ENCODE measurements at places on chromosomes 11 and 22.

- no peak for DNase-seq
Observed at GRCh38 chr11:98710986-98711385, 309.8 kb upstream of the CNTN5 start.

DNA sequence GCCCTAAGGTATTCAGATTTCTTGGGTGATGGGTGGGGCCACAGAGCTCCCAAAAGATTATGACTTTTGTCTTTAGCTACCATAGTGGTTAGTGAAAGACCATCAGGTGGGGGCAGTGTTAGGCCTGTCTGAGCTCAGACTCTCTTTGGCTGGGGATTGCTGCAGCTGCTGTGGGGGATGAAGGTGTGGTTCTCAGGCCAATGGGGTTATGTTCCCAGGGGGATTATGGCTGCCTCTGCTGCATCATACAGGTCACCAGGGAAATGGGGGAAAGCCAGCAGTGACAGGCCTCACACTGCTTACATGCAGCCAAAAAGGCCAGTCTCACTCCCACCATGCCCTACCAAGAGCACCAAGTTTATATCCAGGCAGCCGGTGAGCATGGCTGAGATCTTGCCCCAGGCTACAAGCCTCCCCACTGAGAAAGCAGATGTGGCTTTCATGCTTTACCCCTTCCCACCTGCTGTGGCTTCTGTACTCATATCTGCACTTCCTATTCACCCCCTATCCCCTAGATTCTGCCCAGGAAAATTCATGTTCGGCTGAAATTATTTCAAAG, 24.8 kb downstream of the CNTF start:
- DNase-seq = no peak

- DNase-seq = no peak
Observed at GRCh38 chr11:69201764-69202370, 46.1 kb downstream of the SMIM38 start.

DNA sequence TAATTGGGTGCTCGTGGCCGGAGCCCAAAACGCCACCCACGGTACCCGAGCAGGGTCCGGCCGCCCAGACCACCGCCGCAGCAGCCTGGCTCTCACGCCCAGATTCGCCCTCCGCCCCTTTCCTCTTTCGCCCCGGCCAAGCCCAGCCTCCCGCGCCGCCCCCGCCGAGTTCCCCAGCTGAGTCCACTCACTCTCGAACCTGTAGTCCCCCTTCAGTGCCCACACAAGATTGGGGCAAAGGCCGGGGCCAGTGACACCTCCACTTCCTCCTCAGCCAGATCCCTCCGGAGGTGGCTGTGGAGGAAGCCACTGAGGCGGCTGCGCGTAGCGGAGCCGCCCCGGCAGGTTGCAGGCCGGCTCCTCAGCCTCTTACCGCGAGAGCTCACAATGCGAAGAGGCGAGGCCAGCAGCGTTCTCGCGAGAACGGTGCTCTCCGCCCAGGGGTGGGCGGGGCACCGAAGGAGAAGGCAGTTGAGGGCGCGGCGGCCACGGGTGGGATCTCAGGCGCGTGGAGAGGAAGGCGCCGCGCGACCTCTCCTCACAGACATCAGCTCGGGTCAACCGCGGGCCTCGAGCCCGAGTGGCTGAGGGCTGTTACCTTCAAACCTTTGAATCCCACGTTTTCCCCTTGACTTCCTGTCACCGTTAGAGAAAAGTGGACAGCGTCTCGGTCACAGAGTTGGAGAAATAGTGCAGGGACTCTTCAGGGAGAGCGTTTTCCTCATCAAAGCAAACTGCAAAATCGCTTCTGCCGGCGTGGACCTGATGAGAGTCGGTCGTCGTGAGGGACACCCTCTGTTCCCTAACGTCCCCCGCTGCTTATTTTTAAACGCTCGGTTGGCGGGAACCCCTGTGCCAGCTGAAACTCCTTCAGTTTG, at the start of gene BTBD10:
Gene BTBD10 (minus strand): TSS at position 322 of the 878 bp plus-strand sequence. CDS start 18,098 bp downstream, outside the sequence.
- peak; percentile 90 for DNase-seq

- DNase-seq = peak; percentile 13
Observed at GRCh38 chr22:49046546-49047361, 780.9 kb downstream of the BRD1 start.

DNA sequence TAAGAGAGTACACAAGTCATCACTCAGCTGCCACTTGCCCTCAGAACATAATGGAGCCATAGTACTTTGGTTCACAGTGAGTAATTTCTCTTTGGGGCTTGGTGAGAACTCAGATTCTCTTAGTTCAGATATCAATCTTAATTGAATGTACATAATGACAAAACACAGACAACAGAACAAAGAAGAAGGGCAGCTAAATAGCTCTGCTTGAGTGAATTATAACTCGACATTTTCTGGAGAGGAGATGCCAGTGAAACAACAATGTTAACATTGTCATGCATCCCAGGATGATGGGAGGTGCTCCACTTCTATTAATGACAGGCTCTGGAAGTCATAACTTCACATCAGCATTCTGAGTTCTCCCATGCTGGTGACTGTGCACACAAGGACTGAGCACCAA, 508.1 kb downstream of the TMEM135 start:
- DNase-seq = no peak

DNA sequence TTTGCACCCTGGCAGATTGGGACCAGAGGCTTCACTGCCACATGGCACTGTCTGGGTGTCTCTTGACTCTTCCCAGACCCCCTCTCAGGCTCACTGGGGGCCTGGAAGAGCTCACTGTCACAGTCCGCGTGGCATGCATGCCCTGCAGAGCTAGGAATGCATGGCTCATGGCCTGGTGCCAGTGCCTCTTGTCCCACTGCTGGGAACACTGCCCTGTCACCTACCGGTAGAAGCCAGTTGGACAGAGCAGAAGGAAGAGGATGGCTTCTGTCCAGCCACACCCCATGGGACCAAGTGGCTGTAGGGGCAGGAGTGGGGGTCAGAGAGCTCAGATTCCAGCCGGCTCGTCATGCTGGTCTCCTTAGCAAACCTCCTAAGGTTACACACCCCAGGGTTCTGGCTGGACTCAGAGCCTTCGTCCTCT, 29.7 kb downstream of the MB start:
- no peak for DNase-seq

DNA sequence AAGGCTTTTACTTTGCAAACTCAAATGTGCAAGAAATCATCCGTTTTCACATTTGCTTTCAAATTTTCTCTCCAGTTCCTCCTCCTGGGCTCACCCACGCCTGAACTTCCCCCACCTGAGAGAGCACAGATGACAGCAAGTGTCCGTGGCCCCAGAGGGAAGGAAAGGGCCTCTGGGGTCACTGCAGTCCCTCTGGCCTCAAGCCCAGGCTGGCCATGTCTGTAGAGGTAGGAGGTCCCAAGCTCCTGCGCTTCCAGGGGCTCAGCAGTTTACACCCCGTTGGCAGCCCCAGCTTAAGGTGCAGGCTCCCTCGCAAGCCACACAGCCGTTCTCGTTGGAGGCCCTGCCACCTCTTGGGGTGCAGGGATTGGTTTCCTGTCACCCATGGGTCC, 40.5 kb upstream of the PRDM11 start:
- DNase-seq = no peak

DNA sequence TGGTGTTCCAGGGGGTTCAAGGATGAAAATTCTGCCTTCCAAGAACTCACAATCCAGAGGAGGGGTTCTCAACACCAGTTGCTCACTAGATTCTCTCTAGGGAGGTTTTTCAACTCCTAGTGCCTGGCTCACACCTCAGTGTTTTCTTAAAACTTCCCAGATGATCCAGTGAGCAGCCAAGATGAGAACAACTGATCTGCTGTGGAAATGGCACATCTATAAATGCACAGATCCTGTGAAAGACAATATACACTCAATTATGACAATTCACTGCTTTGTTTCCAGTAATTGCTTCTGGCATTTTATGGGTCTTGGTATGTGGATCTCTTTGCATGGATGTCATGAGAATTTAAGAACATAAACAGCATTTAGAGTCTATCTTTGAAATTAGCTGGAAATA, 45.2 kb upstream of the PRSS23 start:
- no peak for DNase-seq

DNA sequence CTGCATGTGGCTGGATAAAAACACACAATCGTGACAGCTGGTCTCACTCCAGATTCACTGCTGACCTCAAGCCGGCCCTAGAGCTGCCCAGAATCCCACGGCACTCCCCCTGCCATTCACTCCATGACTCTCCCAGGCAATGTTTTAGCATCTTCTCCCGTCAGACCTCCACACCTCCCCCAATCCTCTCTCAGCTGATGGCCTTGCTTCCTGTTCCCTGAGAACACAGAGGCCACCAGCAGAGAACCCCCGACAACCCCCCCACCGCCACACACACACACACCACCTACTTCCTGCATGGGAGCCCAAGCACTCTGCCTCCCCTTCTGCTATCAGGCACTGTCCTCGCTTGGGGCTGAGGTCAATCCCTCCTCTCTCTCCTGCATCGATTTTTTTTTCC, 9.3 kb downstream of the TNKS1BP1 start:
- no peak for DNase-seq

DNA sequence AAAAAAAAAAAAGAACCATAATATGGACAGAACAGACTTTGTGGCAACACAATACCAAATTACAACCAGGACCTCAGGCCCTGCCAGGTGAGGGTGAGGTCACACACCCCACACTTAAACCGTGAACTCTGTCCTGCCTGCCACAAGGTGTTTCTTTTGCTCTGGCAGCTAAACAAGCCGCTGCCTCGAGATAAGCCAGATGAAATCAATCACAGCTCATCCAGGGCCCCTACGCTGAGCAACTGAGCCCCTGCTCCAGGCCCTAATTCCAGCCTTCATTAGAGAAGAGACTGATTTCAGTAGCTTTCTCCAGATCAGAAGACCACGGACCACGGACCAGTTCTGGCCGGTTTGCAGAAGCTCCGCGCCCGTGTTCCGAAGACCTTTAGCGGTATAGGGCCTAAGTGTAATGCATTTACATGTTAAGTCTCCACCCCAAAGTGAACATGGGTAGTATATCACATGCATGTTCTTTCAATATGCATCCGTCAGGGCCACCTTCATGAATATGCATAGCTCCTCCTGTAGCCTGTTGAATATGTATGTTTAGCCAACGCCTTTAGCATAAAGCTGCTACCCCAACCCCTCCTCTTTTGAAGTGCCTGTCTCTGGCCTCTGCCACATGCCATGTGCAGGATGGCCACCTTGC, 14.8 kb upstream of the RAC2 start:
- DNase-seq = no peak

- DNase-seq = no peak
Observed at GRCh38 chr11:95668131-95668530, 121.5 kb downstream of the FAM76B start.

- no peak for DNase-seq
Observed at GRCh38 chr11:115193914-115194801, 310.1 kb downstream of the CADM1 start.

DNA sequence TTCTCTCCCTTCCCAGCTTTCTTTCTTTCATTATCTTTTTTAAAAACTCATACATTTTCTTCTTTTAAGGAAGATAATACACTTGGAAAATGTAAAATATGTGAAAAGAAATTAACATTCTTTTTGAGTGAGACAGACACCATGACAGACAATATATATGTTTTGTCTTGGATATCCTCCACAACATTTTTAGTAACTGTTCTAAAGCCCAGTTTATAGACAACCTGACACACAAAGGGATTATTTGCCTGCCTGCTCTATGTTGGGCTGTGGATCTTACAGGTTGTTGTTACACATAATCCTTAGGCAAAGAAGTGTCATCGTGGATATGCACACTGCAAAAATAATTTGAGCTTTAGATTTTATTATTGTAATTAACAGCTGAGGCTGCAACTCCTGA, 301.4 kb upstream of the PDGFD start:
- DNase-seq = no peak

DNA sequence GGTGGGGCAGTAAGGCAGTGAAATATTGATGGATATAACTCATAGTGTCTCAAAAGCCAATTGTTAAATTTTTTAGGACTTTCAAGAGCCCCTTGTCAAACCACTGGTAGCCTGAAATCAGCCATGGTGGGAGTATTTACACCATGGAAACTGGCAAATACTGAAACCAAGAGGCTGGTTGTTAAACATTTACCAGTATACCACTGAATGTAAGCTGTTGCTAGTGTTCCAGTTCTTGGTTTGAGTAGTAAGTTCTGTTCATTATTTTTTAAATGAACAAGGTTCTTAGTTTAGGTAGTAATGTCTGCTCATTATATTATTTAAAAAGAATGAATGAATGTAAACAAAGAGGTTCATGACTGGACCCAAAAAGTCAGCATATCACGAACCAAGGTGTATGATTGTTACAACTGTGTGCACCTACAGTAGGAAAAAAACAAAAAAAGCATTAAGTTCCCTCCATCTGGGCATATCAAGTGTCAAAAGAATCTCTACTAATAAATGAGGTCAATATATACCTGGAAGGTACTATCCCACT, 4.5 kb upstream of the EIF3F start:
- DNase-seq = no peak

- DNase-seq = no peak
Observed at GRCh38 chr11:115357066-115357465, 147.1 kb downstream of the CADM1 start.

- DNase-seq = no peak
Observed at GRCh38 chr22:38925571-38926041, 31.8 kb upstream of the APOBEC3A start.

- peak; percentile 7 for DNase-seq
Observed at GRCh38 chr11:131688048-131688693, 317.8 kb downstream of the NTM start.

GRCh38 chr11:26839911-26840698, 118.2 kb upstream of the SLC5A12 start:
- DNase-seq = no peak

- no peak for DNase-seq
Observed at GRCh38 chr11:115906171-115906570, 402.0 kb upstream of the CADM1 start.

DNA sequence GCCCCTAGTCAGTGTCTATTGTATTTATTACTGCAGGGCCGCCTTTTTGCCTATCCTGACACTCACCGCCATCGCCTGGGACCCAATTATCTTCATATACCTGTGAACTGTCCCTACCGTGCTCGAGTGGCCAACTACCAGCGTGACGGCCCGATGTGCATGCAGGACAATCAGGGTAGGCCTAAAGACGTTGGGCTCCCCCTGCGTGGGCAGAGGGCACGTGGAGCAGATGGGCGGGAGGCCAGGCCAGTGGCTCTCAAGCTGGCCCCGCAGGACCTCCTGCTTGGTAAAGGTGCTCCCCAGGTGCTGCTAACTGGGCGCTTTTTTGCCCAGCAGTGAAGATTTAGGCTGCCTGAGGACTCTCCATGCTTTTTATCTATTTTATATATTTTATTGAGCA, 22.5 kb downstream of the CAT start:
- DNase-seq = no peak

DNA sequence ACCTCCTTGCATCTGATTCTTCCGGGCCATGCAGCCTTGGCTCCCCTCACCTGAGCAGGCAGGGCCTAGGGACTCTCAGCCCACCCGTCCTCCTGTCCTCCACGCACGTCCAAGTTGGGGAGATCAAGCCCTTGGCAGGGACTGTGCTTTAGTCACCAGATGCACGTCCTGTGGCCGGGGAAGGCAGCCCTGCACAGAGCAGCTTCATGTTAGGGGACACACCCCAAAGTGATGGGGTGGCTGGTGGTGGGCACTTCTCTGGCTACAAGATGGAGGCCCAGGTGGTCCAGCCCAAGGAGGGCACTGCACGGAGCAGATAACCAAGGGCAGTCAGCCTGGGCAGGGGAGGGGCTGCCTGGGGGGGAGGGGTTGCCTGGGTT, 1.2 kb downstream of the MUC5B start:
- DNase-seq = no peak

All from hematopoietic multipotent progenitor cell treated with erythropoietin and hydrocortisone succinate and interleukin-3 and kit ligand, for 17 days (in vitro differentiated cells).